CD8-positive, alpha-beta T cell (primary cell): ENCODE measurements at places on chromosomes 1 and 21. TPM values are rescaled to one million over a fixed set of nuclear protein-coding genes. Genes with fewer than 3 reads are reported as not detected.

DNA sequence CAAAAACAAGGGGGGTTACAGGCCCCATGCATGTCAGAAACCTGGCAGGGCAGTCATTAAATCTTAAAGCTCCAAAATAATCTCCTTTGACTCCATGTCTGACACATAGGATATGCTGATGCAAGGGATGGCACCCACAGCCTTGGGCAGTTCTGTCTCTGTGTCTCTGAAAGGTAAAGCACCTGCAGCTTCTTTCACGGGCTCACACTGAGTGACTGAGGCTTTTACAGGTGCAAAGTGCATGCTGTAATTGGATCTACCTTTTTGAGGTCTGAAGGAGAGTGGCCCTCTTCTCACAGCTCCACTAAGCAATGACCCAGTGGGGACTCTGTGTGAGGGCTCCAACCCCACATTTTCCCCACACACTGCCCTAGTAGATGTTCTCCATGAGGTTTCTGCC is 1309.0 kb upstream of the B3GALT2 start:
- no peak for DNase-seq

GRCh38 chr1:71463144-71463543 is 382.3 kb upstream of the ZRANB2 start:
- DNase-seq, result no peak

- DNase-seq, result no peak
Observed at GRCh38 chr1:155861896-155862295, 2.5 kb downstream of the SYT11 start.

DNA sequence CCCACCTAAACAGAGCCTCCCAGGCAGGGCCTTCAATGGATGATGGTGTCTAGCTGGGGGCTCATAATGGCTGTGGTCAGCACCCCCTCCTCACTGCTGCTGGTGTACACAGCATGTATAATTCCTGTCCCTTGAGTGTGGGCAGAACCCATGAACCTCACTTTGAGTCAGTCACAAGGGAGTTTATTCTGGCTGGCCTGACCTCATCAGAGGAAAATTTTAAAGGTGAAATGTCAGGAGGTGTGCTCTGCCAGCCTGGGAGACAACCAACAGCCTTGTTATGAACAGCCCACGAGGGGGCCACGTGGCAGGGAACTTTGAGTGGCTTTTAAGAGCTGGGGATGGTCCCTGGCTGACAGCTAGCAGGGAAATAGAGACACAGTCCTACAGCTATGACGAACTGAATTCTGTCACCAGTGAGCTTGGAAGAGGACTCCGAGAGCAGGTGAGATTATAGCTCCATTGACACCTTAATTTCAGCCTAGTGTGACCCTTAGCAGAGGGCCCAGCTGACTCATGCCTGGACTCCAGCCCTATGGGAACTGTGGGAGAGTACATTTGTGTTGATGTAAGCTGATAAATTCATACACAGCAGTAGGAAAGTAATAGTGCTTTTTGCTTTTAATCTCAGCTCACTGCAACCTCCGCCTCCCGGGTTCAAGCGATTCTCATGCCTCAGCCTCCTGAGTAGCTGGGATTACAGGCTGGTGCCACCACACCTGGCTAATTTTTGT is 73.5 kb upstream of the RUNX3 start:
- no peak for DNase-seq

DNA sequence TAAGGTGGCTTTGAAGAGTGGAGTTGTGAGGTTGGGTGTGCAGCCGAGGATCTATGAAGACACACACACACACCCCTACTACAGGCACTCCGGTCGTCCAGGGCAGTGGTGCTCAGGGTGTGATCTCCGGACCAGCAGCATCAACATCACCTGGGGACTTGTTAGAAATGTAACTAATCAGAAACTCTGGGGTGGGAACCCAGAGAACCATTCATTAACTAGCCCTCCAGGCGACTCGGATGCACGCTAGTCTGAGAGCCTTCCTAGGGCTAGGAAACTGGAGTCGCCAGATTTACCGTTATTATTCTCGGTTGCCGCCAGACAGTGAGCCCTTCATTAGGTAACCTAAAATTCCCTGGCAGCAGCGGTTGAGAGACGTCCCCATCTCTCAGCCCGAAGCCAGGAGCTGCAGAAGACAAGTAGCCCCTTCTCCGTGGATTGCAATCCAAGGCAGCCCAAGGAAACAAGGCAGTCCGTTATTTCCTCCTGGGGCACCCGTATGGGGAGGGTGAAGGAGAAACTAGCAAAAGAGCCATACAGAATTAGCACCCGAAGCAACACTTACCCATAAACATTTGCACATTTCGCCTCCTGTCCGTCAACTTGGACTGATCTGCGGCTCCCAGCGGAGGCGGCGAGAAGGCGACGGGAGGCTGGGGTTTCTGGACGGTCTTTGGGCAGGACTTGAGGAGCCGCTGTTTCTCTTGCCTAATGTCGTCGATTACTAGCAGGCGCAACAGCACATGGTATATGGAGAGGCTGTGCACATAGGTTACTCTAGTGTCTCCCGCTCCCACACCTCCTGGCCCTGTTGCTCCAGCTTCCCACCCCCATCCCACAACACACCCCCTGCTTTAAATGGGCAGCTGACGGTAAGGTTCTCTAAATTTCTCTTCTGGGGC is 2.9 kb upstream of the CCN1 start:
- DNase-seq, result no peak

GRCh38 chr1:203322500-203323179 is 17.3 kb downstream of the BTG2 start:
- no peak for DNase-seq

- DNase-seq, result no peak
Observed at GRCh38 chr1:180642781-180643180, 11.0 kb downstream of the XPR1 start.

DNA sequence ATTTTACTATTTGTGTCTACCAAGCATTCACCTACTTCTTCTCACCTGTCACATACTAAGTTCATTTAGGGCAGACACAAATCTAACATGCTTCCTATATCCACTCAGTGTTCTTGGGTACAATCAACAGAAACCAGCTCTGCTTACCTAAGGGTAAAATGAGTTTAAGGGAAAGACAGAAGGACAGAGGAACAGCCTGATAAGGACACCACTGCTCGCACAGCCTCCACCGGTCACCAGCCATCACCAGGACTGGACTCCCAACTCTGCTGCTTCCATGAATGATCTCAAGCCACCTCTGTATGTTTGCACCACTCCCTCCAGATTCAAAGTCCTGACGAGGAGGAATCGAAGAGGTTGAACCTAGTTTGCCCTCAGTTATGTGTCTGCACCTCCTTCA is 72.4 kb downstream of the JAK1 start:
- DNase-seq, result no peak

- no peak for DNase-seq
Observed at GRCh38 chr1:216794586-216794985, 71.4 kb upstream of the ESRRG start.

DNA sequence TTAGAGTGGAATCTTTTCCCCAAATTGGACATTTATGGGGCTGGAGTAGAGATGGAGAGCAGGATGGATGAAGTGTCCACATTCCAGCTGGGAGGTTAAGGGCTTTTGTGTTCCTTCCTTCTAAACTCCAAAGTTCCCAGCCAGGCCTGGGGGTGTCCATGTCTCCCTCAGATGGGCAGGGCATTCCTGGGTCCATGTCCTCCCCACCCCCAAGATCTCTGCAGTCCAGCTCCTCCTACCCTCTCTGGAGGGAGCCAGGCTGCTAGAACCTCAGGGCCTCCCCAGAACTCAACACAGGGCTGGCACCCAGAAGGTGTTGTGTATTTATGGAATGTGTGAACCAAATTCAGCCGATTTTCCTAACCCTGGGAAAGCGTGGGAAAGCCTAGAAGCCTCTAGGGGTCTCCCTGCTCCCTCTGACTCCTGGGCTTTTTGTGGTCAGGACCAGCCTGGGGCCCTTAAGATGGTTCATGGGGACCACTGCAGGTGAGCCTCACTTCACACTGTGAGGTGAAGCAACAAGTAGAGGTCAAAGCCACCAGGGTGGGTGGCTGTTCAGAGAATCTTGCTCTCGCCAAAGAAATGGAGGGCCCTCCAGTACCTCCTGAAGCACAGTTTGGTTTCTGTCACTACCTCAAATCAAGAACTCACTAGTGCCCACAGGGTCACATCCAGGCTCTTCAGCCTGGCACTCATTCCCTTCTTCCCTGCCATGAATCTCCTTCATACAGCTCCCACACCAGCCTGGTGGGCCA is 54.8 kb downstream of the GLIS1 start:
- DNase-seq, result no peak

GRCh38 chr1:14514739-14515138 is 83.7 kb upstream of the KAZN start:
- no peak for DNase-seq

GRCh38 chr1:109617291-109617801 is 2.1 kb downstream of the GNAT2 start:
- no peak for DNase-seq

GRCh38 chr1:7418442-7419080 is 352.5 kb upstream of the VAMP3 start:
- no peak for DNase-seq

GRCh38 chr1:192053531-192053971 is 104.7 kb upstream of the RGS18 start:
- no peak for DNase-seq

- DNase-seq, result no peak
Observed at GRCh38 chr1:204177133-204177532, 11.0 kb upstream of the REN start.

- no peak for DNase-seq
Observed at GRCh38 chr1:183590244-183591191, at the start of gene NCF2. Gene NCF2 (minus strand): TSS chr1:183590459. CDS start chr1:183590329, 130 bp downstream.

GRCh38 chr1:68442822-68443556 is 6.8 kb downstream of the RPE65 start:
- no peak for DNase-seq

GRCh38 chr1:53270107-53270506 is 31.8 kb upstream of the MAGOH start:
- DNase-seq, result no peak

DNA sequence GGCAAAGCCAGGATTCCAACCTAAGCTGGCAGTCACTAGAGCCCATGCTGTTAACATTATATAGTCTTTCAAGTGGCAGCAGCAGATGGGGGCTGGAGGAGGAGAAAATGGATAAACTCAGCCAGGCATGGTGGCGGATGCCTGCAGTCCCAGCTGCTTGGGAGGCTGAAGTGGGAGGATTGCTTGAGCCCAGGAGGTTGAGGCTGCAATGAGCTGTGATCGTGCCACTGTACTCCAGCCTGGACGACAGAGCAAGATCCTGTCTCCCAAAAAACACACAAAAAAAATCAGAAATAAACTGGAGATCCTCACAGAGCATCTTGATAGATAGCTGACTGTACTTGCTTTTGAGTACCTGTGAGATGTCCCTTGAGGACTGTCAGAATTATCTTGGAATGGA is 13.4 kb upstream of the WDR26 start:
- DNase-seq, result no peak

- DNase-seq, result no peak
Observed at GRCh38 chr1:173020138-173020750, 30.5 kb downstream of the TNFSF18 start.

GRCh38 chr1:177891809-177892208 is 78.0 kb downstream of the SEC16B start:
- DNase-seq, result no peak

GRCh38 chr1:168141871-168142385 is 5.2 kb upstream of the GPR161 start:
- DNase-seq, result no peak

GRCh38 chr1:207336559-207337467 is 15.3 kb downstream of the CD55 start:
- DNase-seq, result peak; percentile 55

DNA sequence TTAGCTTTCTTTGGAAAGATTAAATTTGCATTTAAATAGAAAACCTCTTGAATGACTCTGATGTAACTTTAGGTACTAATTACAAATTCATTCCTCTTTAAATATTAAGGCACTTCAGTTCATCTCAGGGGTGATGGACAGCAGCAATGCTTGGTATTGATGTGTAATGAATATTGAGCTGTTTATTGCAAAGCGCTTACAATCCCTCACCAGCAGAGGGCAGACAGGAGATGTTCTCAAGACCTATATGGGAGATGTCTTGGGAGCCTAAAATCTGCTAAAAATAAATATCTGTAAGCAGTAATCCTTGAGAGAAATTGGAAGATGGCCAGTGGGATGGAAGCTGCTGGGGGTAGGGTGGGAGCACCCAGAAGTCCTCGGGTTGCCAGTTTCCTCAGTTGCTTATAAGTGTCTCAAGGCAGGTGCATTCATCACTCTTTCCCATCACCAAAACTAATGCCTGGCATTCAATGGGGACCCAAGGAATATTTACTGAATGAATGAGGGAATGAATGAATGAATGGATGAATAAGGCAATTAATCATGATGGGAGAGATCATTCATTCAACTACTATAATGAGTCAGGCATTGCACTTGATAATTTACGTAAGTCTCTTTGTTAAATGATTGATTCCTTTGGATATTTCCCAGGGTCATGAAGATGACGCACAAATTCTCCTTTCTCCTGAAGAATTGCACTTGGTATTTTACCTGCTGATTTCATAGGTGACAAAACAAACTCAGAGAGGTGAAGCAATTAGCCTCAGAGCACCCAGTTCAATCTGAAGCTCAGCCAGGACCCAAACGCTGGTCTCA is 2.3 kb downstream of the KLHDC8A start:
- peak; percentile 30 for DNase-seq

DNA sequence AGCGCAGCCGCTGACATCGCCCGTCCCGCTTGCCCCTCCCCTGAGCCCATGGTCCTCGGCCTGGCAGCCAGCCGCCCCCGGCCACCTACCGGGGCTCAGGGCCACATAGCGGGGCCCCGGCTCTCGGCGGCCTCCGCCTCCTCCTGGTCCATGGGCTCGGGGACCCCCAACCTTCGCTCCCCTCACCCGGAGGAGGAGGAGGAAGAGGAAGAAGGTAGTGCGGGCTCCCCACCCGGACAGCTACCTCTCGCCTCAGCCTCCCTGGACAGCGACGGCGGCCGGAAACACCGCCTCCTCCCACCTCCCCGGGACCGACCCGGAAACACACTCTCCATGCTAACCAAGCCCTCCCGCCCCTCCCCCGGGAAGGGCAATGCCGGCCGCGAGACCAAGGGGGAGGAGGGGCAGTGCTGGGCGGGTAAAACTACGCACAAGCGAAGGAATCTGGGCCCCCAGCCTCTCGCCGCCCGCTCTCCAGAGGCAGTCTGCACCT is at the start of gene KIAA0319L:
Gene KIAA0319L (minus strand): TSS at position 286 of the 493 bp plus-strand sequence. CDS start 2,912 bp downstream, outside the sequence.
- no peak for DNase-seq

- DNase-seq, result peak; percentile 22
Observed at GRCh38 chr1:211828584-211829342, 1.8 kb downstream of the LPGAT1 start.

DNA sequence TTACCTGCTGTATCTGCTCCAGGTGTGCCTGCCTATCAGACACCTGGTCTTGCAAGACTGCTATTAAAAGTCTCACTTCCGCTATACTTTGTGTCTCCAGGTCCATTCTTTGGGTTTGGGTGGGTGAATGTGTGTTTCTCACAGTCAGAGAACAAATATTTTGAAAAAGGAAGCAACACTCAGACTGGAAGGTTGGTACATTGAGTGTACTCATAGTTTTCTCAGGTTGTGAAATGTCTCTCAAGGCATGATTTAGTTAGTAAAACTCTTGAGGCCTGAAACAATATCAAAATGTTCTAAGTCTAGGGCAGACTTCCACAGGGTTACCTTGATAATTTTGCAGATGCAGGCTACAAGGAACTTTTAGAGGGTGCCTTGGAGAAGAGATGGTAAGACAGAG is 429.9 kb upstream of the ZRANB2 start:
- no peak for DNase-seq

The TNFRSF1B gene
- 100 TPM for total RNA-seq

The EPHA10 gene
- total RNA-seq, result not detected

The CSDE1 gene
- 774 TPM for total RNA-seq

The PTGFRN gene
- 0.41 TPM for total RNA-seq

The CRABP2 gene
- total RNA-seq, result 4.6 TPM

The CGN gene
- total RNA-seq, result 0.28 TPM

The TAL1 gene
- not detected for total RNA-seq

The OR10K2 gene
- not detected for total RNA-seq

The LY9 gene
- 104 TPM for total RNA-seq

The CD52 gene
- 285 TPM for total RNA-seq

The HSPB7 gene
- total RNA-seq, result not detected

The CSF3R gene
- 0.31 TPM for total RNA-seq
